ENCODE measurements at places on chromosomes 6 and 20.
A peak's percentile ranks its signal among the peaks of the same experiment; 100 is the strongest.

DNA sequence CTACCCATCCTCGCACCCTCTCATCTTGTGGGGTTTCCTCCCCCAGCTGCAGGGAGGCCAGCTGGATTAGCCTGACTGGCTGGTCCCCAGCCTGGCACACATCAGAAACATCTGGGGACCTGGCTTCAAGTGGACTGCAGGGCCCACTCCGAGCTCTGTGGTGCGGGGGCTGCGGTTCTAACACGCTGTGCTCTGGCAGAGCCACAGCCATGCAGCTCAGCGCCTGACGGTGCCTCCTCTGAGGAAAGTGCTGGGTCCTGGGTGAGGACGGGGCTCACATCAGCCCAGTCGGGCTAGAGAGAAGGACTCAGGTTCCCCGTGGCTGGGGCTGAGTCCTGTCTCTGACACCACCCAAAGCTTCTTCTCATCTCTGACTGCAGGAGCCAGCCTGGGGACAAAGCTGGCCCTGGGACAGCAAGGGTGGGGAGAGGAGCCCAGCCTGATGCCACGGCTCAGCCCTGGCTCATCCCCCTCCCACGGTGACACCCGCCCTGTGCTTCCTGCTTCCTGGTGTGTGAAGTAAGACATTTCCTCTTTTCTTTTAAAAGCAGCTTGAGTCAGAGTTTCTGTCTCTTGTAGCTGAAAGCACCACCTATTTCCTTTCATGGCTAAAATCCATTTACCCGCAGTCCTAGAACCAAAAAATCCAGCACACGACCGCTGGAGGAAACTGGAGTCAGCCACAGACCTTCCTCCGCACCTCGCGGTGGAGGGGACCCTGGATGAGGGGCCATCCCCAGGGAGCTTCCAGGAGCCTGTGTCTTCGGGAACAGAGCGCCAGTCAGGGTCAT lies 127.4 kb upstream of the AFDN start:
- DNase-seq, result peak; percentile 52

- DNase-seq, result no peak
These were observed 15.9 kb downstream of the UNC5CL start for GRCh38 chr6:41023114-41023513.

DNA sequence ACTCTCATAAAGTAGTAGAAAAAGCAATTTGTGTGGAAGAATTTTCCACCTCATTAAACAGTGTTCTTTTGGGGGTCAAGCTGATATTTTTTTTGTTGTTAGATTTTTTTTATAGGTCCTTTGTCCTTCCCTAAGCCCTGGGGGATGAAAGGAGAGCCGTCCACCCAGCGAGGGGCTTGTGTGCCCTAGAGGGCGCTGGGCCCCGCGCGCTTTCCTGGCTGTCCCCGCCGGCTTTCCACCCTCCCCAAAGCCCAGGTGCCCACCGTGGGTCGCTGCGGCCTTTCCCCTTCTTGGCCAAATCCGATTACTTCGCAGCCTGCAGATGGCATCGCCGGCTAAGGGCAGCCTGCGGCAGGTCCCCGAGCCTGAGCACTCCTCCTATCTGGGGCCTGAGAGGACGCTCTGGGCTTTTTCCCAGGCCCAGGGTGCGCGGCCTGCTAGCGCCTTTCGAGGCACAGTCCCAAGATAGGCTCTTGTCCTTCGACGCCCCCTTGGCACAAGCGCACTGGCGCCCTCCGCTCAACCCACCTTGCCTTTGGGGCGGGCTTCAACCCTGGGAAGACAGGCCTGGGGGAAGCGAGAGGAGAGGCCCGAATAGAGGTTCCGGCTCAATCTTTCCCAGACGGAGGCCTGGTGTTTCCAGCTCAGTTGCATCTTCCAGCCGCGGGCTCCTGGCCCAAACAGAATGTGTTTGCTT lies 33.6 kb downstream of the TFAP2A start:
- DNase-seq, result no peak

- no peak for DNase-seq
These were observed 74.8 kb downstream of the GCNT2 start for GRCh38 chr6:10595731-10596664.

GRCh38 chr6:79536585-79536953 lies 661 bp downstream of the LCA5 start:
- DNase-seq, result no peak

GRCh38 chr6:107965746-107966145 lies 7.7 kb upstream of the SEC63 start:
- no peak for DNase-seq

Measured in activated T-cell treated with anti-CD3 and anti-CD28 coated beads, Interleukin-2, amount 50 U/mL, for 1 hour (primary cell).